Activated naive CD8-positive, alpha-beta T cell treated with anti-CD3 and anti-CD28 coated beads, Interleukin-2, amount 10 ng/mL, durations not matched to agents 7 days and 5 days (primary cell): ENCODE measurements at places on chromosomes 16 and 17. TPM values are rescaled to one million over a fixed set of nuclear protein-coding genes. Genes with fewer than 3 reads are reported as not detected.

DNA sequence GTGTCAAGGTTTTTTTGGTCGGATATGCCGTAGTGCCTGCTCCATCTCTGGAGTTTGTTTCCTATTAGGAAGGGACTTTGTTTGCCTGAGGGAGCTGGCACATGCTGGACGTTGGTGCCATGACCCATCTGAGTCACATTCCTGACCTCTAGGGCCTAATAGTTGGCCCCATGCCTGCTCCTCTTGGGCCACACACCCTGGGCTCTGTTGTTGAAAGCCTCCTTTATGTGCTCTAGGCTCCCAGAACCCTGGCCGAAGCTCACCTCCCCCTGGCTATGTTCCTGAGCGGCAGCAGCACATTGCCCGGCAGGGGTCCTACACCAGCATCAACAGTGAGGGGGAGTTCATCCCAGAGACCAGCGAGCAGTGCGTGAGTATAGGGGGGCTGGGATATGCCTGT is 18.4 kb downstream of the LIMD2 start:
- DNase-seq = no peak

DNA sequence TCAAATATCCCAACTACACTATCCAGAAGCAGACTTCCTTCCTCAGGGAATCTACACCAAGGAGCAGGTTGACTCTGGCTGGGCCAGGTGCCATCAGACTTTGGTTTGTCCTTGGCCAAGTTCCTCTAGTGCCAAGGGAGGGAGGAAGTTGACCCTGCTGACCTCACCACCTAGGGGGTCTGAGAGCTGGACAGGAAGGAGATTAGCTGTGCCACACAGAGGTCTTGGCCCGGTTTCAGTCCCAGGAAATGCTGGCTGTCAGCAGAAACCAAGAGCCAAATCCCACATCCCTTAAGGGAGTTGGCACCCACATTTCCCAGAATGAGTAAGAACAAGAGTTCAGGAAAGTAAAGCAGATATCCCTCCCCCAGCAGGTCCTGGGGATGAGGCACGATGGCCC is 178.2 kb downstream of the SALL1 start:
- DNase-seq = no peak

GRCh38 chr17:72555052-72555451 is 434.2 kb downstream of the SOX9 start:
- DNase-seq = no peak

GRCh38 chr17:39648616-39649366 is 11.8 kb downstream of the STARD3 start:
- DNase-seq = no peak

GRCh38 chr17:17411692-17412091 is 65.1 kb upstream of the MED9 start:
- DNase-seq = no peak

DNA sequence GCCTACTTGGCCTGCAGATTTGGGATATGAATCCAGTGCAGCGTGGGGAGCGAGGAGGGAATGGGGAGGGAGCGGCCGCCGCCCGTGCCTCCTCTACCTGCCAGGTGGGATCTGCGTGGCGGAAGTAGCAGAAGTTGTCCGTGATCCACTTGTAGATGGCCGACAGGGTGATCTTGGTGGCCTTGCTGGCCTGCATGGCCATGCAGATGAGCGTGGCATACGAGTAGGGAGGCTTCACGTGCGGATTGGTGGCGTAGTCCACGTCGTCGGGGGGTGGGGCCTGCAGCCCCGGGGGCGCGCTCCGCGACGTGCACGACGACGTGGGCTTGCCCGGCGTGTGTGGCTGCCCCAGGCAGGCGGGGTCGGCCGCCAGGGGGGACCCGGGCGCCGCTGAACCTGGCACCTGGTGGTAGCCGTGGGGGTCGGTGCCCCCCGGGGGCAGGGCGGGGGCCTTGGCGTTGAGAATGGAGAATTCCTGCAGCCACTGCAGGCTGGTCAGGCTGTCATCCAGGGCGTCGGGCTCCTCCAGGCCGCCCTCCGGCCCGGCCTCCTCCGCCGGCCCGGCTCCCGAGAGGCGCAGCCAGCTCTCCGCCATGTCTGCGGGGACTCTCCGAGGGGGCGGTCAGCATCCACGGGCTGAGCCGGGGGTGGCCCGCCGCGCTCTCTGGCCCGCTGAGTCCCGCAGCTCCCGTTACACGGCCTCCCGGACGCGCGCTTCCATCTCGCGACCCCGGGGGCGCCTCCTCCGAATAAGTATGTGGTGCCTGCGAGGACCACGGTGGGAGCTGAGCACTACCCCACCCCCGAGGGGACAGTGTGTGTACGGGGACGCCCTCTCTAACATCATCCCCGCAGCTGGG is 1.0 kb downstream of the FOXJ1 start:
- DNase-seq = peak; percentile 74

GRCh38 chr16:74726716-74727115 is 26.1 kb upstream of the MLKL start:
- no peak for DNase-seq

- DNase-seq = no peak
Measured at GRCh38 chr17:65664266-65664665, 102.8 kb upstream of the AXIN2 start.

DNA sequence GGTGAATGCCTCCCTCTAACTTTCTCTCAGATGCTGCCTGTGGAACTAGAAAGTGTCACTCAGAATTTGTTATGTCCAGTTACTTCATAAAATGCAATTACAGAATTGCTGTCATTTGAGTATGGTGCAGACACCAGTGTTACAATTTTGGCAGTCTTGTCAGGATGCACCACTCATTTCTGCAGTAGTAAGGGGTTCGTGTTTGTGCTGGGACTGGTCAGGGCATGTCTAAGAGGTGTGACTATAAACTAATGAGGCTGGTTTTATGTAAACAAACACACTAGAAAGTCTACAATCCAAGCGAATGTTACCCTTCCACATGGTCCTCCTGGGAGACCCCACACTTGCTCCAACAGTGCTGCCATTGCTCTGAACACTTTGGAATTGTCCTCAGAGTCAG is 206.2 kb downstream of the ANKFN1 start:
- DNase-seq = no peak

GRCh38 chr17:41457676-41458075 is 9.5 kb downstream of the KRT32 start:
- no peak for DNase-seq

GRCh38 chr17:73308017-73308823 is 3.6 kb downstream of the CDC42EP4 start:
- no peak for DNase-seq

DNA sequence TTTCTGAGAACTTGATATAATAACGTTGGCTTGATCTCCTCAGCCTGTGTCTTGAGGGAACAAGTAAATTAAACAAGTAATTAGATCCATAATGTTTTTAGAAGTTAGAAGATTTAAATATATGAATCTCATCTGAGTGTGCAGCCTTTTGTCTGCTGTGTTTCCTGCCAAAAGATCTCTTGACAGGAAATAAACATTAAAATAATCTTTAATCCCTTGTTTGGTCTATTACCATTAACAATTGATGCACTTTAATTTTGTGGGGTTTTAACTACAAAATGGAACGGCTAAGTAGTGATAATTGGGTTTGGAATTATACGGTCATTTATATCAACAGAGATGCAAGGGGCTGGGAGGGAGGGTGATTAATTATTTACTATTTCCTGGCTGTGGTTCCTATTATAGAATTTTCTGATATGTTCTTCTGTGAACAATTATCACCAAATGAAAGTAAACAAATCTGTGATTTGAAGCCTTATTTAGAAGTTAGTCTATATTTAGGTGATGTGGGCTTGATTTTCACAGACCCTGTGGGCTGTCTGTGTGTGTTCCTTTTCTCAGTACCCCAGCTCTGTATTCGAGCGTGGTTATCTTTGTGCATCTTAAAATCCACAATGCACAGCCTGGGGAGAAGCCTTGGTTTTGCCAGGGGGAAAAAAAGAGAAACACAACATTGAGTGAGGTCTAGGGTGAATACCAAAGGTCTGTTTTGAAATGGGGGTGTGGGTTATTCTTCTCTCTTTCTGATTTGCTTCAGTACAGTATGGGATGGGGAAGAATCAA is 556.1 kb downstream of the WWOX start:
- DNase-seq = no peak

DNA sequence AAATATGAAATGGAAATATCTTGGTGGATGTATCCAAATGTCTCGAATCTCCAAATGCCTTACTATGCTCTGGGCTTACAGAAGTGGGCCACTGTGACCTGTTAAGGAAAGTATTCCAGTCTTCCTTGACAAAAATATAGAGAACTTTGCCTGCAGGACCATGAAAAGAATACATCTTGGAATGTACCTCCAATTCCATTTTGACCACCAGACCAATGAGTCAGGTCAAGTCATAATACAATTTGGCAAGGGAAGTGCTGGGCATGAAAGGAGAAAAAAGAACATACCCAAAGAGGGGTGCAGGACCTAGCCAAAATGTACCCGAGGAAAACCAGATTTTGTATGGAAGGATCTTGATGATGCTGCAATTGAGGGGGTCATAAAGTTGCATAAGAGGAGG is 1153.7 kb upstream of the GOT2 start:
- no peak for DNase-seq

- no peak for DNase-seq
Measured at GRCh38 chr17:72525225-72526015, 404.6 kb downstream of the SOX9 start.

GRCh38 chr17:32926183-32926582 is 1.8 kb upstream of the TMEM98 start:
- no peak for DNase-seq

DNA sequence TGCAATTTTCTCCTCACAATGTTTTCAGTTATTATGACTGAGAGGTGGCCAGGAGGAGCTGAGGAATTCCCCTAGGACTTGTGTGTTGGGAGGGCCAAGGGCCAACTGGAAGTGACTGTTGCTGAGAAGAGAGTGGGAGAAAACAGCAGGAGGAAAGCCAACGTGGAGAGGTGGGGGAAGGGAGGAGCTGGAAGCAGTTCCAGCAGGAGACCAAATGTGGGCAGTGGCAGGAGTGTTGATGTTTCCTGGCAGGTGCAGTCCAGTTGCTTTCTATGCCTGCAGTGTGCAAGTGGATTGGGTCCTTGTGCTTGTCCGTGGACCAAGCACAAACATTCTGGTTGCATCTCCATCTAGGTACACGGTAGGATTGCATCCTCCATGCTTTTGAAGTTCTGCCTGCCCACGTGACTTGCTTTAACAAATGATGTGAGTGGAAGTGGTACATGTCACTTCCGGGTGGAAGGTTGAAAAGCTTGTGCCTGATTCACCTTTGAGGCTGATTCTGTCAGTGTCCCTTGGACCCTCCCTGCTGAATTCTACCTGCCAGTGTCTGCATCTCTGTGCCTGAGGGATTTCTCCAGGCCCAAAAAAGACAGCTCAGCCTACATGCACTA is 54.7 kb upstream of the CRHR1 start:
- no peak for DNase-seq

- no peak for DNase-seq
Measured at GRCh38 chr17:38464723-38465390, 36.6 kb downstream of the ARHGAP23 start.

DNA sequence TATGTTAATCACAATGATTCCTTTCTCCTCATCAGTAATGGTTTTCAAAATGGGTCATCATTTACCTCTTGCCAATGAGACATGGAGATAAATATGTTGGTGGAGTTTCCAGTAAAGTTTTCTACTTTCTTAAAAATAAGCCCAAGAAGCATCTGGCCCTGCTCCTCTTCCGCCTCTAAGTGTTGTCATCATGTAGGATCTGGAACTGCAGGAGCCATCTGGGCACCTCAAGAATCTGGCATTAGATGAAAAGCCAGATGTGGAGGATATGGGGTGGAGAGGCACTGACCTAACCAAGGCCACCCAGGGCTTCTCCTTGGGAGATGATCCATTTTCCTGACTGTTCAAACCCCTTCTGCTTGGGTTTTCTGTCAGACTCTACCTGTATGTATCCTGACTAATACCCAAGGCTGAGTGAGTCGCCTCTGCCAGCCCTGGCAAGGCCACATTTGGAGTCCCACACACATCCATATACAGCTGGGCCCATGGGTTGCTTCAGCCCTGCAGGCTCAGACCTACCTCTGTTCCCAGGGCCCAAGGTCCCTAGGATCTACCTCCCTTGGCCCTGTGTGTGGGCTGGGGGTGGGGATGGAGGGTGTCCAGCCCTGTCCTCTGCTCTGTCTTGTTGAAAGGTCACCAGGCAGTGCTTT is 24.6 kb downstream of the CCDC182 start:
- no peak for DNase-seq

DNA sequence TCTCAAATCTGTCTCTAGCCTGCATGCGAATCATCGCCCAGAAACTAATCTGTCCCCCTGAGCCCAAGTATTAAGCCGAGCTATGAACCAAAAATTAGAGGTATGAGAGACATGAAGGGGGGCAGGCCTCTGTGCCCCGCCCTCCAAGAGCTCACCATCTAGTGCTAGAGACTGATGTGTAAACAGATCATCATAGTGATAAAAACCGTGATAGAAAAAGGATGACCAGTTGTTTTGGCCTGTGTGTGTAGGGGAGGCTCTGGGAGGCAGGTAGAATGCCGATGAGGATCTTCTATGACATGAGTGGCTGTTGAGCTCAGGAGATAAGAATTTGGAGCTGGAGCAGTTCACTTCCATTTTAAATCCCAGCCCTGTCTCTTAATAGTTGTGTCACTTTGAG is 89.1 kb upstream of the TBX2 start:
- no peak for DNase-seq

DNA sequence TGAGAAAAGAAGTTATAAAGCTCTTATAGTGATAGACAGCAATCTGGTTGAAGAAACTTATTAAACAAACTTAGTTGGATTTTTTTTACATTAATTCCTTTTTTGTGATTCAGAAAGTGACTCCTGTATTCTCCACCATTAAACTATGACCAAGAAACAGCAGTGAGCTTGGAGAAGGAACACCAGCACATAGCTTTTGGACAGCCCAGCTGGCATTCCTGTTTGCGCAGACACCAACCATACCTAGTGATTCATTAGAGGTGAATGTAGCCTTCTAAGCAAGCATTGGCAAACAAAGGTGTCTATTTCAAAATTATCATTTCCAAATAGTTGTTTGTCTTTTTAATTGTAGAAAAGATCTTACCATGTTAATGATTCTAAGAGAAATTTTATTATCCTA is 94.4 kb downstream of the STXBP4 start:
- no peak for DNase-seq

- no peak for DNase-seq
Measured at GRCh38 chr17:13735444-13735843, 133.7 kb upstream of the HS3ST3A1 start.

MMP28 gene
- 0.45 TPM for total RNA-seq

BAIAP3 gene
- 27.4 TPM for total RNA-seq

SPATA22 gene
- 0.28 TPM for total RNA-seq

LGALS9C gene
- total RNA-seq = 6.5 TPM

GRIN2A gene
- not detected for total RNA-seq

TBC1D3H gene
- total RNA-seq = 2.6 TPM

NR1D1 gene
- total RNA-seq = 5.8 TPM

TUFM gene
- total RNA-seq = 119 TPM

PHF23 gene
- 50.4 TPM for total RNA-seq

COIL gene
- 16.4 TPM for total RNA-seq

KRTAP1-1 gene
- not detected for total RNA-seq
